ENCODE measurements at places on chromosomes 5 and 9.
A peak's percentile ranks its signal among the peaks of the same experiment; 100 is the strongest.

GRCh38 chr5:117455236-117456233, 880.9 kb upstream of the SEMA6A start:
- peak; percentile 10 for DNase-seq

DNA sequence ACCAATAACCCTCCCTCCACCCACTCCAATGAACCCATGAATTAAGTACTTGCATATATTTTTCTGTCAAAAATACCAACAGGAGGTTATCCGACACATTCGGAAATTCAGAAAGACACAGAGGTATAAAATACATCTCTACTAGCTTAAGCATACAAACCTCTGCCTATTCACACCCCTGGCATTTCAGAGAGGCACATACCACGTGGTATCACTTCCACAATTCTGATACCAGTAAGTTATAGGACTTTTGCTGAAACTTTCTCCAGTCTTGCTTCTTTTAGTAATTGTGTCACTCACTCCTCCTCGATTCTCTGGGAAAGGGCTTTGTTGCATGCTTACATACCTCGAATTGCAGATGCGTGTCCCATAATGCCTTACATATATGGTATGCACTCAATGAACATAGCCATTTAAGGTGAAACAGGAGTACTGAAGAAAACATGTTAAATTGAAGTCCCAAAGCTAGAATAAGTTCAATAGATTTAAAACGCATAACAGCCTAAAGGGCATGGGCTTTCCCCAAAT, 58.1 kb downstream of the TLE1 start:
- no peak for DNase-seq

GRCh38 chr9:124261736-124262648, 4.2 kb downstream of the NEK6 start:
- no peak for DNase-seq

GRCh38 chr5:1138445-1139245, 26.8 kb upstream of the SLC12A7 start:
- DNase-seq: no peak

DNA sequence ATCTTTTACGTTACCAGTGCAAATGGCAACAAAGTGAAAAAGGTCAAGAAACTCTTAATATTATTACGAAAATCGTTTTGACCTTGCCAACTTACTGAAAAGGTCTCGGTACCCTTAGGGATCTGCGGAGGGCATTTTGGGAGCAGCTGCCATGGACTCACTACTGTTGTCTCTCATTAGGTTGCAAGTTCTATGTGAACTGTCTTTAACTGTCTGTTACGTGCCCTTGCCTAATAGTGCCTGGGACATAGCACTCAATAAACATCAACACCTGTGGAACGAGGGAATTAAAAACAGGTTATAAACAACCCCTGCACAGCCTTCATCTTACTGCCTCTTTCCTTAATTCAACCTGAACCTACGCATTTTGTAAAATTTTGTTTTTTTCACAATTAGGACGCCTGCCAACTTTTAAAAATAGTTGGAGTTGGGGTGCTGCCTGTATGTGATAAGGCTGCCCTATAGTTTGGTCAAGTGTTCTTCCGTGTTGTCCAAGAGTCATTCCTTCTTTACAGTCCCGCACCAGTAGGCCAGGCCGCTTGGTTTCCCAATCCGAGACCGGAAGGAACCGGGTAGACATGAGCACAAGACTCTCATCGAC, 527 bp upstream of the SREK1 start:
- DNase-seq: no peak
